ENCODE measurements at places on chromosomes 5 and 9. TPM values are rescaled to one million over a fixed set of nuclear protein-coding genes. Genes with fewer than 3 reads are reported as not detected.

CDC20B gene
- total RNA-seq = 0.32 TPM

DNA sequence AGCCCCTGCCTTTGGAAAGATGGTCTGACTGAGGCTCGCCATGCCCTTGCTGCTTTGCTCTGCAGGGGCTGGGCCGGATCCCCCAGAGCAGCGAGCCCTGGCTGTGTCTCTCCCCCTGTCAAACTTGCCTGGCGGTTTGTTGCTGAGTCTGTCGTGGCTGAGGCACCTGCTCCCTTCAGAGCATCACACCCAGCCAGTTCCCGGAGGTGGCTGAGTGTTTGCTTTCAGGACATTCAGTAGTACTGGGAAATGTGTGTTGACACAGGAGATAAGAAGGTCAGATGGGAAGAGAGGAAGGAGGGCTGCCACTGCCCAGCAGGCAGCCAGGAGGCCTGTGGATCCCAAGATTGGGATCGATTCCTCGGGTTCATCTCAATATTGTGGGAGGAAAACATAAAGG lies 62.9 kb downstream of the GADD45G start:
- DNase-seq = no peak
- H3K27me3 ChIP-seq = no peaks in the 10 kb centered on the region
- H3K36me3 ChIP-seq = no peaks in the 10 kb centered on the region
- H3K4me1 ChIP-seq = peaks cover 14% of the 10 kb centered on the region

GRCh38 chr5:7321724-7322123 lies 74.2 kb upstream of the ADCY2 start:
- no peak for DNase-seq
- no peaks in the 10 kb centered on the region for H3K36me3 ChIP-seq
- H3K27ac ChIP-seq = no peak overlapping the region
- no peaks in the 10 kb centered on the region for H3K4me1 ChIP-seq
- no peaks in the 10 kb centered on the region for H3K27me3 ChIP-seq

GRCh38 chr9:4197548-4197947 lies 102.3 kb downstream of the GLIS3 start:
- no peak overlapping the region for H3K27ac ChIP-seq
- H3K4me1 ChIP-seq = no peaks in the 10 kb centered on the region
- H3K27me3 ChIP-seq = no peaks in the 10 kb centered on the region
